Mesendoderm (in vitro differentiated cells): ENCODE measurements at places on chromosomes 11 and 22.

GRCh38 chr11:129458278-129458677 is 82.6 kb downstream of the BARX2 start:
- DNase-seq = no peak
- H3K36me3 ChIP-seq = no peaks in the 10 kb centered on the region
- H3K27ac ChIP-seq = no peak overlapping the region
- H3K4me1 ChIP-seq = no peaks in the 10 kb centered on the region

DNA sequence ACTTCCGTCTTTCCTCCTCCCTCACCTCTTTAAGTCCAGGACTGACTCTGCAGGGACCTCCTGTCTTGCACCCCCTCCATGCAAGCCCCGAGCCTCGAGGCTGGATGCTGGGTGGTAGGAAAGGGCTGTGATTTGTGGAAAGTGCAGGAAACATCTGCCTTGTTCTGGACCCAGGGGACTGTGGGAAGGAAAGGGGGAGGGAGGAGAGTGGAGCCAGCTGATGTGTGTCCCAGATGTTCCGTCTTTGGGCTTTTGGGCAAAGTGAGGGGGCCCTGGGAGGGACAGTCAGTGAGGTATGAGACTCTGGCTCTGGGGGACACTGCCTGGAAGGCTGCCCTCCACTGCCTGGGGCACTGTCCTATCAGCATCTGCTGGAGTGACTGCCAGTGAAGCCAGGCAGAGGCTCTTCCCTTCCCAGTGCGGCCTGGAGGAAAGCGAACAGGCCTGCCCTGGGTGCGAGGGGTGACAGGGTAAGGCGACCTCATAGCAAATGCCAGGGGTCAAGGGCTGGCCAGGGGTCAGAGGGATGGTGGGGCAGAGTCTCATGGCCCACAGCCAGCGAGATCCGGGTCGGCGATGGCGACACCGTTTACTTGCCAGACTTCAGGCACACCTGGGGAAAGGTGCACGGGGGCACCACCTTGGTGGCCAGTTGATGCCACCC is 1.7 kb downstream of the MRGPRD start:
- H3K27me3 ChIP-seq = no peaks in the 10 kb centered on the region
- H3K27ac ChIP-seq = no peak overlapping the region
- H3K4me3 ChIP-seq = no peak overlapping the region
- H3K4me1 ChIP-seq = no peaks in the 10 kb centered on the region
- no peak for DNase-seq

- H3K27me3 ChIP-seq = no peaks in the 10 kb centered on the region
- peak; percentile 88 for DNase-seq
- H3K27ac ChIP-seq = no peak overlapping the region
Observed at GRCh38 chr11:8192016-8192895, 23.4 kb upstream of the RIC3 start.

DNA sequence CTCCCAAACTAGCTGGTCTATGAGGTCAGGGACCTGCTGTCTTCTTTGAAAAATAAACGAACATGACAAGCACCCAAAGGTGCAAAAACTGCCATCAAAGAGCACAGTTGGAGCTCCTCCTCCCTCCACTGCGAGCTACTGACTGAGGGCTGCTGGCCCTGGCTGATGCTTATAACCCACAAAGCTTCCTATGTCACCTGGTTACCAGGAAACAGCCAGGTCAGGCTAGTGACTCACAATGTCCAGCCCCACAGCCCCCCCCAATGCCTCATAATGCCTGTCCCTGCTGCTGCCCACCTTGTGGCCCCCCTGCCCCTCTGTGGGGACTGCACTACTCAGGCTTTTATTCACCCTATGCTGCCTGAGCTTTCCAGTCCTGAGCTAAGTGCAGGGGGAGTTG is at the start of gene DRICH1:
Gene DRICH1, minus strand, starts transcription at position 144 of the 400 bp plus-strand sequence. CDS start 298 bp downstream, outside the sequence.
- H3K27ac ChIP-seq = no peak within 1 kb of the TSS
- no peaks in the 10 kb centered on the region for H3K4me1 ChIP-seq
- no peak within 1 kb of the TSS for H3K4me3 ChIP-seq
- DNase-seq = no peak
- H3K27me3 ChIP-seq = no peaks in the 10 kb centered on the region

- DNase-seq = peak; percentile 66
- H3K27me3 ChIP-seq = no peaks in the 10 kb centered on the region
- no peak overlapping the region for H3K27ac ChIP-seq
Observed at GRCh38 chr11:124301548-124301947, 12.2 kb downstream of the OR8D1 start.

- H3K27me3 ChIP-seq = no peaks in the 10 kb centered on the region
- H3K4me1 ChIP-seq = peaks cover 7% of the 10 kb centered on the region
- DNase-seq = peak; percentile 31
- H3K36me3 ChIP-seq = no peaks in the 10 kb centered on the region
- no peak overlapping the region for H3K27ac ChIP-seq
Observed at GRCh38 chr11:117180020-117180419, 1.5 kb downstream of the SIDT2 start.

DNA sequence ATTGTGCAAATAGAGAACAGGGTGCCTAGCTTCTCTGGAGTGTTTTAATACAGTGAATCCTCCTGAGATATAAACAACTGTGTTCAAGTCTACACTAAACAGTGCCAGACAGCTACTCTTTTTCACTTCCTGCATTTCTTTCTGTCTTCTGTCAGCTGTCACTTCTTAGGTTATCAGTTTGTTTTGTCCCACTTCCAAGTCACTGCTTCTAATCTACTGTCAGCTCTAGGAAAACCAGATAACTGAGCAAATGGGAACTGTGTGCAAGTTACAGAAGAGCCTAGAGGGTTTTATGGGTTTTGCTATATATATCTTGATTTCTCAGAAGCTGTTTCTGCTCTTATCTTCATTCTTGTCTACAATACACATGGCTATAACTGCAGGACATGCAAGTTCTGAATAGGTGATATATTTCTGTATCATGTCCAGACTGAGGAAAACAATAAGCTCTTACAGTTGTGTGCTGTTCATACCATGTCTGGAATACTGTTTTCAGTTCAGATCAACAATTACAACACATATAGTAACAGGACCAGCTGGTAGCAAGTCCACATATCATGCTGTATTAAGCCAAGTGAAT is 5.8 kb downstream of the PITPNB start:
- no peak overlapping the region for H3K27ac ChIP-seq
- H3K4me1 ChIP-seq = peaks cover 3% of the 10 kb centered on the region
- no peaks in the 10 kb centered on the region for H3K27me3 ChIP-seq
- DNase-seq = peak; percentile 80
- H3K36me3 ChIP-seq = no peaks in the 10 kb centered on the region
- H3K4me3 ChIP-seq = no peak overlapping the region
